ENCODE measurements at places on chromosomes 13 and 19. TPM values are rescaled to one million over a fixed set of nuclear protein-coding genes. Genes with fewer than 3 reads are reported as not detected.

Gene YJEFN3
- total RNA-seq, result 15.0 TPM

Gene ZNF723
- total RNA-seq, result not detected

Gene UBE2L5
- not detected for total RNA-seq

Gene FAM124A
- total RNA-seq, result 3.7 TPM

Gene MCOLN1
- total RNA-seq, result 24.4 TPM

Gene SLITRK6
- total RNA-seq, result 33.8 TPM

DNA sequence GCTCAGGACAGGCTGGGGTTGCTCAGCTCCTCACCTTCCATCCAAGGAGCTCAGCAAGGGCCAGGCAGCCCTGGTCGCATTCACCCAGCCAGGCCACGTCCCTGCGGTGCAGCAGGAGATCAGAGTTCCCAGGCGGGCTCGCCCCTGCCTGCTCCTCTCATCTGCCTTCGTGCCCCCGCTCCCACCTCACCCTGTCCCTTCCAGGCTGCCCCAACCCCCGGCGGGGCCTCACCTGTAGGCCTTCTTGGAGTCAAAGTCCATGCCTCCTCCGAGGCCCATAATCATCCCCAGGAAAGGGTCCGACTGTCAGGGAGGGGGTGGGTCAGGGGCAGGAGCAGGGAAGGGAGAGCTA lies 1.3 kb upstream of the RINL start:
- DNase-seq, result no peak

GRCh38 chr19:20351244-20351643 lies 184.2 kb downstream of the ZNF486 start:
- DNase-seq, result no peak

DNA sequence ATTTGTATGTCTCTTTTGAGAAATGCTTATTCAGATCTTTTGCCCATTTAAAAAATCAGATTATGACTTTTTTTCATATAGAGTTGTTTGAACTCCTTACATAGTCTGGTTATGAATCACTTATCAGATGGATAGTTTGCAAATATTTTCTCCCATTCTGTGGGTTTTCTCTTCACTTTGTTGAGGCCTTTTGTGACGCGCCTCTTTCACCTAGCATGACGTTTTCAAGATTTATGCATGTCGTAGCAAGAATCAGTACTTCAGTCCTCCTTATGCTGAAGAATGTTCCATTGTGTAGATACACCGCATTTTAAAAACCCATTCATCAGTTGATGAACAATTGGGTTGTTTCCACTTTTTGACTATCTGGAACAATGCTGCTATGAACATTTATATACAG lies 13.4 kb downstream of the PABPC3 start:
- DNase-seq, result no peak

GRCh38 chr13:39587939-39588338 lies 15.1 kb downstream of the LHFPL6 start:
- DNase-seq, result no peak

GRCh38 chr19:15471639-15472101 lies 7.3 kb upstream of the RASAL3 start:
- no peak for DNase-seq

GRCh38 chr19:6587998-6588507 lies 2.9 kb downstream of the CD70 start:
- no peak for DNase-seq
